Forelimb muscle (tissue), 1 donor: ENCODE measurements at places on chromosomes 2 and 18. TPM values are rescaled to one million over a fixed set of nuclear protein-coding genes. Genes with fewer than 3 reads are reported as not detected.

- no peak for DNase-seq
Measured at GRCh38 chr18:596288-596881, 403 bp upstream of the CLUL1 start.

DNA sequence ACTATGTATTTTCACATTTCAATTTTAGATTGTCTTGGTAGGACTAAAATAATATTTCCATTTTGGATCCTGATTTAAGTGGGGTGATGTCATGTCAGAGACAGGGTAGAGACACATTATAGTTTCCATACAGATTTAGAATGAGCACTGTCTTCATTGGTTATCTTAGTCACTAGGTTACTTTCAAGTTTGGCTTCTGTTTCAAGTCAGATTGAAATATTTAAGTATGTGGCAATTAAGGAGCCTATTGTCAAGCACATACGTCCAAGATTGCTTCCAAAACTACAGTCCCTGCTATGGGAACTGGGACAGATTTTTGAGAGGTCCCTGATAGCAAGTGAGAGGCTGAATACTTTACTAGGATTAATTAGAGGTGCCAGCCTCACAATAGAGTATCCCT is 89.2 kb upstream of the FAM117B start:
- no peak for DNase-seq

GRCh38 chr18:50659091-50660003 is 99.5 kb downstream of the MAPK4 start:
- DNase-seq, result no peak

TTN gene
- polyA plus RNA-seq, result 322 TPM

BIN1 gene
- polyA plus RNA-seq, result 988 TPM
